RWPE2 (cell line): ENCODE measurements at places on chromosomes 6 and 20.

- no peak for DNase-seq
Observed at GRCh38 chr20:8913456-8913855, 155.4 kb upstream of the PLCB4 start.

DNA sequence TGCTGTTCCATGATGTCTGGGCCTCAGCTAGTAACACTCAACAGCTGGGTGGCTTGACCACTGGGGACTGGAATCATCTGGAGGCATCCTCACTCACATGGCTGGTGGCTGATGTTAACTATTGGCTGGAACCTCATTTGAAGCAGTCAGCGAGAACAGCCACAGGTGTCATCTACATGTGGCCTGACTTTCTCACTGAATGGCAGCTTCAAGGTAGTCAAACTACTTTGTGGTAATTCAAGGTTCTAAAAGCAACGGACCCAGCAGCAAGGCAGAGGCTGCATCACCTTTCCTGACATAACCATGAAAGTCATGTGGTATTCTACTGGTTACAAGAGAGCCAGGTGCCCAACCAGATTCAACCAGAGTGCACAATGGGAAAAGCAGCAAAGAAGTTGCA is 115.9 kb upstream of the DST start:
- DNase-seq = no peak

DNA sequence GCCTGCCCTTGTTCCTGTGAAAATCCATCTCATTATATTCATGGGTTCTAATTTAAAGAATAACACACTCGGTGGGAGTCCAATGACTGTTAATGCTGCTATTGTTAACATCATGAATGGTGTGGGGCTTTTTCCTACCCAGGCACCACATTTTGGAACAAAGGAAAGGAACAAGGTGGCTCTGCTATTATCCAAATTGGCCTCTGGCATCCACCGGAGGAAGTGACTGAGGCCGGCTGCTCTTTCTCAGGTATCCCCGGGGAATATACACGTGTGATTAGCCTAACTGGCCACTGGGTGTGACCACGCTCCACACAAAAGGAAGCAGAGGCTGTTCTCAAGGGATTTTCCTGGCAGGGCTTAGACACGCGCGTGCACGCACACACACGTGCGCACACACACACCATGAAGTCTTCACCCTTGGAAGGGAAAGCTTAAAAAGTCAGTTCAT is 601.2 kb upstream of the ARID1B start:
- no peak for DNase-seq

DNA sequence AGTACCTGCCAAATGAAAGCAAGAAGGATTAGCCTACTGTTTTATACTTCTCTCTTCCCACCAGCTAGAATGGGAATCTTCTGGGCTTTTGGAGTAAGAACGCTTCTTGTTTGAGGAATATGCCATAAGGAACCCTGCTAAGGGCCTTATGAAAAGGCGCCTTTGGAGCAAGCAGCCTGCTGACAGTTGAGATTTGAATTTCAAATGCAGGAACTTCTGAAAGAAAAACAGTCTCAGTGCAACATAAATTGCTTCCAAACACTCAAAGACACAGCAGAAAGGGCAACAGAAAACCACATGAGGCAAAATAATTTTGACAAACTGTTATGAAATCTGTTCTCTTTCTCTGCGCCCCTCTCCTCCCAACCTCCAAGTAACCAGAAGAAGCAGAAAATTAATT is 149.4 kb upstream of the B3GAT2 start:
- no peak for DNase-seq
